ENCODE measurements at places on chromosomes 6 and 20.
A peak's percentile ranks its signal among the peaks of the same experiment; 100 is the strongest.

DNA sequence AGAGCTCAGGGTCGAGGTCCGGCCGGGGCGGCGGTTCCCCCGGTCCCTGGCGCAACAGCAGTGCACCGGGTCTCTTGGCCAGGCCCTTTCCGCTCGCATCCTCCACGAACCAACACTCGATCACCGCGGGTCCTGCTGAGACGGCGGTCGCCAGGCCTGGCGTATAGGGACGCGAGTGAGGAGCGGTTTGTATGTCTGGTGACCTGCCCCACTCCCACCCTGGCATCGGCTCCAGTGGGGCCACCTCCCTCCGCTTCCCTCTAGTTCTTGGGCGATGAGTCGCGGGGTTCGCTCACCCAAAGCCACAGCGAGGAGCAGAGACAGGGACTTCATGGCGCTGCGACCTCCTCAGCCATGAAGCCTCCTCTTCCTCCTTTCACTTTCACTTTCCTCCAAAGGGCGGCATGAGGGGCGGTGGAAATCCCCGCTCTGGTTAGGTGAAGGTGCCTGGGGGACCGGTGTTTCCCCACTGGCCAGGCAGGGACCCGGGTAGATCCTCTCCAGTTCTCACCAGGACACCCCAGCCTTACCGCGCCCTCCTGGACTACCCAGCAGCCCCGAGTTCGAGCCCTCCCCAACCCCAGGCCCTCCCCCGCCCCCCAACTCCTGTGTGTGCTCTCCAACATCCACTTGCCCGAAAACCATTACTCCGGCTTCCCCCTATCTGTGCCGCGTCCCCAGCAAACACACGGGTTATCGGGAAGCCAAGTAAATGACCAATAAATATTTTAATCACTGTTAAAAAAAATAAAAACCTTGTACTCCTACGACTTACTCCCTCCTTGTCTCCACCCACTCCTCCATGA is at the start of gene TAPBP:
TAPBP (minus strand) TSS at position 370 of the 806 bp plus-strand sequence; CDS start at position 333, 37 bp downstream.
- peak; percentile 59 for DNase-seq

DNA sequence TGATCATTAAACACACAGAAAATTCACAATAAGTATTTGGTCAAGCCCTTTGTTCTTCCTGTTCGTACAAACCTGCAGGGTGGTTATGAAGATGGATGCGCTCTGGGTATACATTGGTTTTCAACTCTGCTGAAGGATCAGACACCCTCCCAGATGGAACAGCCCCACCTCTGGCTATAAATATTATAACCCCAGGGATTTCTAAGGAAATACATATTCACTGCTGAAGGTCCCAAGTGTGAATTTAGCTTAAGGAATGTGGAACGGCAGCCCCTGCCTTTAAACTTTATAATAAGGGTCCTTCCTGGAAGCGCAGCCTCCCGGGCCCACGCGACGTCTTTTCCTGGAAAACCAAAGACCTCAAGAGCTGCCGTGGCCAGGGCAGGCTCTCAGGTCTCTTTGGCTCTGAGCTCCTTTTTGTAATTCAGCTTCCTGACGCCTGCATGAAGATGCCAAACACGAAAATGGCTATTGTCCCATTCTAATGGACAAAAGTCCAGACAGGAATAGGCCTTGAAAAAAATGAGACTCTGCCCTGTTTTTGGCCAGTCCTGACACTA is 172.4 kb upstream of the SSTR4 start:
- no peak for DNase-seq

DNA sequence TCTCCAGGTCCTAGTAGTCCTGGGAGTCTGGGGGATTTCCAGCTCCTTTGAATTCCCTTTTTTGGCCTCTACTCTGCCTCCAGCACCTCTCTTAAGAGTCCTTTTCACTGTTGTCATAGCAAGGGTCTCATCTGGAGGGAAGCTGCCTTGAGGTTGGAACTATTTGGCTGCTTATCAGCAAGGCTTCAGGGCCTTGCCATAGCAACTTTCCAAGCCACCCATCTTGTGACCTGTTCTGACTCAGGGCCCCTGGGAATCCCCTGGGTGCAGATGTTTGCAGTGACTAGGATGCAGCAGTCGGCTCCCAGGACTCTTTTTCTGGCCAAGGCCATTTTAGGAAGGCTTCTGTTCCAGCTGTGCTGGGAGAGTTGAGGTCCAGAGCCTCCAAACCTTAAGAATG is 12.4 kb downstream of the PKIG start:
- no peak for DNase-seq

GRCh38 chr20:32542259-32542615 is 42.9 kb downstream of the NOL4L start:
- no peak for DNase-seq

DNA sequence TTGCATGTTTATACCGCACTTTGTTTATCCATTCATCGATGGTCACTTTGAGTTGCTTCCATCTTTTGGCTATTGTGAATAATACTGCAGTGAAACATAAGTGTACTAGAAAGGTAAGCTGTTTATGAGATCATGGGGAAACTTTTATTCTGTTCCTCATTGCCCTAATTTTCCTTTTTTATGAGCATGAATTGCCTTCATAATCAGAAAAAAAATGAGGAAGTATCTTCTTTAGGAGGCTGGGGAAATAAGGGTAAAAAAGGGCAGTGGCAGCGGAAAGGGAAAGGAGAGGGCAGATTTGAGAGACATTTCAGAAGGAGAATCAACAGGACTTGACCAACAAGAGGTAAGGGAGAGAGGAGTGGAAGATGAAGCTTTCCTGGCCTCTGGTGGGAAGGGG is 14.3 kb upstream of the SERINC3 start:
- DNase-seq: no peak

DNA sequence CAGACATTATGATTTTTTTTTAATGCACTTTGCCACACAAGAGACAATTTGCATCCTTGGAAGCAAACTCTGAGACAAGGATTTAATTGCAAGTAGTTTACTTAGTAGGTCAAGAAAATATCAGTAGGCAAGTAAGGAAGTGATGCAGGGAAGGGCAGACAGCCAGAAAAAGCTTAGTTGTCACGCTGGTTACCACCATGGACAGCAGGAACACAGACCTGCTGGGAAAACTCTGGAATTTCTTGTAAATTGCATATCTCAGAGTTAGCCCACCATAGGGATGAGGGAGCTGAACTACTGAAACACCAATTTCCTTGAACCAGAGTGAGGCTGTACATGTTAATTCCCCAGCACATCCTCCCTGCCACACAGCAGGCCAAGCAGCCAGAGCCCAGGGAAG is 92.7 kb downstream of the L3MBTL3 start:
- no peak for DNase-seq

DNA sequence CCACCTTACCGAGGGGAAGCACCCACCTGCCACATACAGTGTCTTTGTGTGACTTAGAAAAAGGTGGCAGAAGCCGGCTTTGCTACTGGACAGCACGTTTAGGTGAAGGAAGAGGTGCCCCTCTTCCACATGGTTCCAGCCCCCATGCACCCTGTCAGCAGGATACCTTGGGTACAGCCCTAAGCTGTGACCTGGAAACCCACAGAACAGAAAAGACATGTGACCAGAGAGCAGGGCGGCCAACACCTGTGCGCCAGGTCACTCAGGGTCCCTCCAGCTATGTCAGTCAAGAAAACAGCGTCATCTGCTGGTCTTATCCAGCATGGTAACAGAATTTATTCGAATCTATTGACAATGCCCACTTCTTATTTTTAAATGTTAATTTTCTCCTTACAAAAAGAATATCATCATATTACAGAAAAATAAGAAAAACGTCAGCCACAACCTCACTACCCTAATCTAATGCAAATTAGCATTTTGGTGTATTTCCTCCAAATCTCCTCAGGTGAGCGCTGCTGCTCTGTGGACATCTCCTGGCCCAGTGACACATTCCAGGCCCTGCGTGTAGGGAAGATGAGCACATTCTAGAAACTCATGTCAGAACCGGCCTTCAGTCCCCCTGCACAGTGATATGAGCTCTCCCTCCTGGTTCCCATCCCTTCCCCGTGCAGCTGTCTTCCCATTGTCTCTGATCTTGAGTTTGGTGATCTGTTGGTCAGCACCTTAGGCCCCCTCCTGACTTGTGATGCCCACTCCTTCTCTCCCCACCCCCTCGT is 37.2 kb downstream of the GTF2H5 start:
- DNase-seq: no peak

DNA sequence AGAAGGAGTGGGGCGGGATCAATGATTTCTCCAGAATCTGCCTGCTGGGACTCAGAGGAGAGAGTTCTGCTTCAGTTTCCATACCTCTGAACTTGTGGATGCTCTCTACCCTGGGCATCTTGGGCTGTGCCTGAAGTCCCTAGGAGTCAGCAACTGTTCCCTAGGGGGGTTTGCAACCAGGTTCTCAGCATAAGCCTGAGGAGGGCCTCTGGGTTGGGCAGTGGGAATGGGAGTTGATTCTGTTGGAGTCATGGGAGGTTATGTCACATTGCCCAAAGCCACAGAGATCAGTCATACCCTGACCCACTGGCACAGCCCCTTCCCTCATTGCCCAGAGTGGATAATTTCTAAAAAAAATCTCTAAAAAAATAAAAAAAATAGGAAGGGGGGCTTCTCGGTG is 47.4 kb downstream of the MOCS1 start:
- no peak for DNase-seq

DNA sequence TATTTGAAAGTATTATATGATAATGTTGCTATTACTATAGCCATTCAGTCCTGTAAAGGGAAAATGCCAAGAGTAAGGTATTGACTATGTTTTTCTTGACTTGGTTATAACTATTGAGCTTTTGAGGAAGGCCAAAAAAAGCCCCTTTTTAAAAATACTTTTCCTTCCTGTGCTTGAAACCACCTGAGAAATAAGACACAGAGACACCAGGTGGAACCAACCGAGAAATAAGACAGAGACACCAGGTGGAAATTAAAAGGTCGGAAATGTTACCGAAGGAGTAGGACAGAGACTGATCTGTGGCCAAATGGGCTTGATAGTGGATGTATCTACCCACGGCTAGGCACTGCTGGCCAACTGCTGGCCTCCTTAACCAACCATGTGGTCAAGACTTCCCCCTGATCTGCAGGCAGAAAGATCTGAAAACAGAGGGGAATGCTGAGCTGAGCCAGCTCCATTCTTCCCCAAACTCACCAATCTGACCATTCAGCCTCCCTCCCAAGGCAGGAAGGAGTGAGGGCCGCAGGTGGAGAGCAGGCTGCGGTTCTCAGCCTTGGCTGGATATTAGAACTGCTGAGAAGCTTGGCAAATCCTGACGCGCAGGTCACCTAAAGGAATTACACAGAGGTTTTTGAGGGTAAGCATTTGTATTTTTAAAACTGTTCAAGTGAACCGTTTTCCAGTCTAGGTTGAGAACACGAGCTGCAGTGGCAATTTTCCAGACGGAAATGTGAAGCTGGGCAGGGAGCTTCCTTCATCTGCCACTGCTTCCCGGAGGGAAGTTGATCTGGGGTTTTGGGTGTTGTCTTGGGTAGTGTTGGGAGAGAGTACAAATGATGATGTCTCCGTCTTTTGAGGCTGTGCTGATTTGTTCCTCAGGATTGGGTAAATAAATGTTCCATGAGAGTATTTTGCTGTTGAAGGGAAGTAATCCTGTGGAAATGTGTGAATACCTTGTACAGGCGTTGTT is 121.7 kb upstream of the EXOC2 start:
- no peak for DNase-seq

Data from frontal cortex (tissue), 4 donors.